ENCODE measurements at places on chromosomes 7 and 10.

DNA sequence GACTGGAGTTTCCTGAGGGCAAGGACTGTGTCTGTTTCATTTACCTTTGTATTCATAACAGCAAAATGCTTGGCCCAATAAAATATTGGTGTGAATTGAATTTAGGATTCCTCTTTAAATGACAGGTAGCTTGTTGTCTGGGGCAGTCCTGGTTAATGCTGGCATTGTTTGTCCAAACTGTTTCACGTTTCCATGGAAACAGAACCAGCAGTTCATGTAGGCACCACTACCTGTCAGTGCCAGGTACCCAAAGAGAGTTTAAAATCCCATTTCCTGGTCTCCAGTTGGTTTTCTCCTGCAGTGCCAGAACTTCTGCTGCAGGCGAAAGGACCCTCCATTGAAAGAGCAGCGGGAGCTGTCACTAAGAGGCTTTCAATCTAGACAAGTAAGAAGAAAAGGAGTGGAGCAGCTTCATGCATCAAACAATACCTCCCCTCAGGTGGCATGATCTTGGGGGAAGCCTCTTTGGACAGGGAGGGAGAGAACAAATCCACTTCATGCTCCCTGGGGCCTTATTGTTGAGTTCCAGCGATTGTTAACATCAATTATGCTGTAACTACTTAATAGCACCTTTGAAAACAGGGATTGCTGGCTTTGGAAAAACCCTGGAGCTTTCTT, 109.6 kb downstream of the KIF20B start:
- DNase-seq = peak; percentile 60

DNA sequence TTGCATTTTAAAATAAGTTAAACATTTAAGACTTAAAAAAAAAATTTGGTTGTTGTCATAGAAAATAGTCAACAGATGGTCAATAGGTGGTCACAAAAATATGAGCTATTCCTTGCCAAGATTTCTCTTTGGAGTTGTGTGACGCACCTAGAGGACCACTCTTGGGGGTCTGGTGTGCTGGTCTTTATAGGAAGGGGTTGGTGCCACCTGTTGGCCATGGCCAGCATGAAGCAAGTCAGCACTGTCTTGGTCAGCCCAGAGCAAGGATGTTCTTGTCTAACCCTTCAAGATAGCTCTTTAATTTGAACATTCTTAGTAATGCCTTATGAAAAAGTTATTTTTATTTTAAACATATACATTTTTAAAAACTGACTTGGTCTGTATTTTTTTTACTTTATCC, 267.9 kb upstream of the CNTNAP2 start:
- DNase-seq = peak; percentile 15

- DNase-seq = peak; percentile 51
Observed at GRCh38 chr10:106705681-106706100, 458.8 kb downstream of the SORCS1 start.

DNA sequence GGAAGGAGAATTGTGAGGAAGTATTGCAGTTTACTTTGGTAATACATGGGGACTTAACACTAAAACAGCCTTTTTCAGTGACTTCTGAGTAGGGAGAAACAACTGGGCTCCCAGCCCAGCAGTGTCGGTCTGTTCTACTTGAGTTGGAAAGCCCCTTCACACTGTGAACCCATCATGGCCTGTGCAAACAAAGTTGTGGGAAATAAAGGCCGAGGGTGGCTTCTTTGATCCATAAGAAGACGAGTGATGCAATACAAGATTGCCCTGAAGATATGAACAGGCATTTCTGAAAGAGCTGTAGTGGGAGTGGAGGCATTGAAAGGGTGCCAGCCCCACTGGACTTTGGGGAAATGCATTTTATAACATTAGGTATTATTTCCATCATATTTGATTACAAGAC, 28.3 kb downstream of the C10orf120 start:
- no peak for DNase-seq

GRCh38 chr7:78140109-78140508, 341.5 kb downstream of the PHTF2 start:
- no peak for DNase-seq

DNA sequence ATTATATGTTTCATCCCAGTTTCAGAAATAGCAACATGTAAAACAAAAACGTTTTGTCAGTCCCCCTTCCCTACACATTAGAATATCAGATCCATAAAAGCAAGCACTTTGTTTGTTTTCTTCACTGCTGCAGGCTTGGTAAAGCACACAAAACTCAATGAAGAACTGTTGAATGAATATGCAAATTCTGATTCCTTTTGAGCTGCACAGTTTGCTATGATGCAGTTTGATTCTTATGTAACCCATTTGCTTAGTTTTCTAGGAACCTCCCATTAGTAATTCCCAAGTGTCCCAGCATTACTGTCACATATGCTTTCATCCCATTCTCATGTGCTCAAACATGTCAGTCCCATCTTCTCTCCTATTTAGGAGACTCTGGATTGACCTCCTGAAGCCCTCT, 26.1 kb upstream of the CHCHD3 start:
- DNase-seq = no peak

DNA sequence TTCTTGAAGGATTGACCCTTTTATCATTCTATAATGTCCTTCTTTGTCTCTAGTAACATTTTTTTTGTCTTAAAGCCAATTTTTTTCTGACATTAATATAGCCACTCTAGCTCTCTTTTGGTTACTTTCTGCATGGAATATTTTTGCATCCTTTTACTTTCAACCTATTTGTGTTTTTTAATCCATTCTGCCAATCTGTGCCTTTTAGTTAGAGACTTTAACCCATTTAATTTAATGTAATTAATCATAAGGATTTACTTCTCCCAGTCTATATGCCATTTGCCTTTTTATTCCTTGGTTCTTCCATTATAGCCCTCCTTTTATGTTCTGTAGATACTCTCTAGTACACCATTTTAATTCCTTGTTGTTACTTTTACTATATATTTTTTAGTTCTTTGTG, 32.7 kb upstream of the RABGEF1 start:
- no peak for DNase-seq

DNA sequence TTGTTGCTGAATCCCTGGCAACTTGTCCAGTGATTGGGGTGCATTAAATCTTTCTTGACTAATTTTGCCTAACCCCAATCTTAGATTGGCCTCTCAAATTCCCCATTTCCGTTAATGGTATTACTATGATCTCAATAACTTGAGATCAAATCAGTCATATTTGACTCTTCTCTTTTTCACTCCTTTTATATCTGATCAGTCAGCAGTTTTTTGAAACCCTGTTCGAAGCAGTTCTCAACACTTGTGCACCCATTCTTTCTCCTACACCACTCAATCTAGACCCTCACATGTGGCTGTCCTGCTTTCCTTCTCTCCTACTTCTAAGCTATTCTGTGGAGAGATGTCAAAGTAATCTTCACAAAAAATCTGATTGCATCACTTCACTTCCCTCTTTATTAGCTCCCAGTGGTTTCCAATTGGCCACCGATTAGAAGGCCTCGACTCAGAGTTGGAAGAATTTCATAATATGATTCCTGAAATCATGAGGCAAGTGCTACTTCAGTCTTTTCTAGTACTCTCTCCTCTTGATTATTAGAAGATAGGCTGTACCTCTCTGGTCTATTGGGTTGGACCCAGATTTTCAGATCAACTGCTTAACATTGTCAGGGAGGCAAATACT, 128.9 kb downstream of the ZNF365 start:
- DNase-seq = no peak

- DNase-seq = no peak
Observed at GRCh38 chr7:120996988-120997345, 8.5 kb downstream of the CPED1 start.

DNA sequence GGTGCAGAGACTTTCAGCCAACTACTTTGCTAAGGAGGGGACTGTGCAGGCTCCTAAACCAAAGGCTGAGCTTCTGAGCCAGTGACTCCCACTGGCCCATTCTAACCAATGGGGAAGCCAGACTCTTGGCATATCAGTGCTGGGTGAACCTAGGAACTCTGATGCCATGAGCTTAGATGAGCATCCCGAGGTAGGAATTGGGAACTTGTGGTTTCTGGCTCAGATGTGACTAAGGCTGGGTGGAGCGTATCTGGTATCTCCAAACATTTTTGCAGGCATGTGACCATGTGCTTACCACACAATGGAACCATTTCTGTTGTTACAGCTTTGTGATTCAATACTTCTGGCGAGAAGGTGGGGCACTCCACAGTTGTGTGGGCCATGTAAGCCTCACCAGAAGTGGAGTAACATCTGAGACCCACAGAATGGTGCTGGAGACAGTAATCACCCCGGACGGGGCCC, 2.5 kb upstream of the AVPI1 start:
- DNase-seq = no peak

GRCh38 chr10:124709861-124710260, 34.3 kb downstream of the FAM53B start:
- DNase-seq = no peak

DNA sequence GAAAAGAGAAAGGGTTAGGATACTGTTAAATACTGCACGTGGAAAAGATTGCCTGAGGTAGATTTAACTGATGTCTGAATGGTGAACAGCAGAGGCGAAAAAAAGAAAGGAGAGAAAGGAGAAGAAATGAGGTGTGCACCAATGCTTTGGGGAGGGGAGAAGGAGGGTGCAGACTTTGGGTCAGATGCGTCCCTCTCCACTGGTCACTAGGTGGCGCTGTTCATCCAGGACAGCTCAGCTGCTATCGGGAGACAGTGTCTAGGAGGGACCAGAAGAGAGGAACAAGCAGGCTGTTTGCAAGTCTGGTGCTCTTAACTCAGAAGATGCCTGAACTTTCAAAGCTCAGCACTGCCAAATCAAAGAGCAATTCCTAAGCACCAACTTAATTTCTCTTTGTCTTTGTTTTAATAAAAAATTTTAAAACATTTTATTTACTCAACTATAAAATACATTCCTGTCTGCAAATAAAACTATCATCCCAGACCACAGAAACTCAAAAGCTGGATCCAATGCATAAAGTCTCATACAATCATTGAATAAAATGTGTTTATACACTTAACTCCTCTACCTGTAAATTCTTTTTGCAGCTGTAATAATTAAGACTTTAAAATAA, 83.9 kb upstream of the PDLIM1 start:
- peak; percentile 22 for DNase-seq

DNA sequence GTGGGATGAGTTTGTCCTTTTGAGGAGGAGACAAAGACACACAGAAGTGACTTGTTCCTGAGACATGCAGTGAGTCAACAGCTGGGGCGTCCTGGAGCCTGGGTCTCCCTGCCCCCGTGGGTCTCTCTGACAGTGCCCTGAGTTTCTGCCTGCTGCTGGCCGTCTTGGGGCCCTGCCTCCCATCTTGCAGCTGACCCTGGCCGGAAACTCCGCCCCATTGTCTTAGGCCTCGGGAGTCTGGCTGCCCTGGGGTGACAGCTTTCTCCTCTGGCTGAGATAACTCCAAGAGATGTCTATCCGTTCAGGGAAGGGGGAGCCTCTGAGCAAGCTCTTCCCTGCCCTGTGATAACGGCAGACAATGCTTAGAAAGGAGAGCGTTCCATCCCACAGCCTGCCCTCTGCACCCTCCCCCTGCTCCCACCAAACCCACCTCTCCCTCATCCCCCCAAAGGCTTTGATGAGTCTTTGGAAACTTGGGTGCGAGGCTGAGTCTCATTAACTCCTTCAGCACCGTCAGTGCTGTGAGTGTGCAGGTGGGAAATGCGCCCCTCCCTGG, 69.5 kb upstream of the PODXL start:
- DNase-seq = no peak

- peak; percentile 51 for DNase-seq
Observed at GRCh38 chr10:72229261-72230251, 13.5 kb upstream of the ASCC1 start.

GRCh38 chr10:3765146-3765545, 19.9 kb downstream of the KLF6 start:
- no peak for DNase-seq

GRCh38 chr7:24200407-24200966, 83.5 kb upstream of the NPY start:
- no peak for DNase-seq

DNA sequence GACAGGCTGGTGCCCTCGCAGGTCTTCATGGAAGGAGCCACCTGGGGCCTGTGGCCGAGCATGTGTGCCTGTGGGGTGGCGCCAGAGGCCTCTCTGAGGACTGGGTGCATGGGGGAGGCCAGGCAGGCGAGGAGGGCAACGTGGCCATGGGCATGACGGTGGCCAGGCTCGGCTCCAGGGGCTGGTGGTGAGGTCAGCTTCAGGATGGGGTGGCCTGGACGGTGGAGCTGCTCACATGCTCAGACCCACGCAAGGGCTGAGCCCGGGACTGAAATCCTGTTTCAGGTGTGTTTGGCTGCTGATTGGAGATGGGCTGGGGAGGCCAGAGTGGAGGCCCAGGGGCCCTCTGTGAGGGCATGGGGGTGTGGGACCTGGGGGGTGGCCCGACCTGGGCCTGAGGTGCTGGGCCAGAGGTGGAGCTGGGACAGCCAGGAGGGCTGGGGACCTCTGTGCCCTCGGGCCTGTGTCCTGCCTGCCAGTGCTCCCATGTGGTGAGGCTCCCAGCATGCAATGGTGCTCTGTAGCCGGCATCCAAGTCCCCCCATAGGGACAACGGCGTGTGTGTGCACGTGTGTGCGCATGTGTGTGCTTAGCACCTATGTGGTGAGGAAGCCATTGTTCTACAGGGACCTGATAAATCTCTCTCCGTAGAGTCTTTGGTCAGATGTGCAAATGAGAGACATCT, 71.1 kb downstream of the INPP5A start:
- DNase-seq = no peak

GRCh38 chr7:20200971-20201370, 16.2 kb downstream of the MACC1 start:
- DNase-seq = no peak

DNA sequence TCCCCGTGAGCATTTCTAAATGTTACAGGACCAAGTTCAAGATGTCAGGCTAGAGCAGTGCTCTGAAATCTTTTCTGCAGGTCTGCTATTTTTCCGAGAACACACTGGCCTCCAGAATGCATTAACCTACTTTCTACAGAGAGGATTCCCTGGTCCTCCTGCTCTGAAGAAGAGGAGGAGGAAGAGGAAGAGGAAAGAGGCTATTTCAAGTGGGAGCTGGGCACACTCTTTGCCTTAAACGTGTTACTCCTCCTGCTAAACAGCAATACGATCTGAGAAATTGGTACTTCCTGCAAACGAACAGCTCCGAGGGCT, 157.4 kb downstream of the FRMD4A start:
- no peak for DNase-seq

DNA sequence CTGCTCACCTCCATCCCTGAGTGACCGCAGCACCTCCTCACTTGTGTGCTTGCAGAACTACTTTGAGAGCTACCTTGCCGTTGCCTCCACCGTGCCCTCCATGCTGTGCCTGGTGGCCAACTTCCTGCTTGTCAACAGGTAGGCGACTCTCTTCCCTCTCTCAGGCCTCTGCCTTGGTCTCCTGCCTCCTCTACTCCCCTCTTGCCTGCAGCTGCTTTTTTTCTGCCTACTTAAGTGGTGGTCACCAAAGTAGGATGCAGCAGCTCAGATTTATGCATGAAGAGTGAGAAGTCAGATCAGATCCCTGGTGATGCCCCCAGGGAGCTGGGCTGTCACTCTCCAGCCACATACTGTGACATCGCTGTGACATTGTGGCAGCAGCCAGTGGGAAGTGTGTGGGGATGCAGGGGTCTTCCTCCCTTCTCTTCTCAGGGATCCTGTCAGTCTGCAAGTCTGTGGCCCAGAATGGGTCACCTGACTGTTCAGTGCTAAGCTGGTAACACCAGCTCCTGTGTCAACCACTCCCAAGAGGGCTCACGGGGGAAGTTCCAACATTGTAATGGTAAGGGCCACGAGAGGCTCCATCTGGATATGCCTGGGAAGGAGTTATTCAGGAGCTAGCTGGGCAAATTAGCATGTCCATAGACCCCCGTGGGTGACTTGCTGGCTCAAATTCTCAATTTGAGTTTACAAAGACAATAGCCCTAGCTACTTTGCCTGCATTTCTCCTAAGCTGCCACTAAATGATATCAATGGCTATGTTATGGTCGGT, 25.3 kb downstream of the SLC29A3 start:
- no peak for DNase-seq
